Activated CD8-positive, alpha-beta memory T cell treated with anti-CD3 and anti-CD28 coated beads, Interleukin-2, amount 10 ng/mL, durations not matched to agents 7 days and 5 days (primary cell): ENCODE measurements at places on chromosomes 13 and 19. TPM values are rescaled to one million over a fixed set of nuclear protein-coding genes. Genes with fewer than 3 reads are reported as not detected.
A peak's percentile ranks its signal among the peaks of the same experiment; 100 is the strongest.

DNA sequence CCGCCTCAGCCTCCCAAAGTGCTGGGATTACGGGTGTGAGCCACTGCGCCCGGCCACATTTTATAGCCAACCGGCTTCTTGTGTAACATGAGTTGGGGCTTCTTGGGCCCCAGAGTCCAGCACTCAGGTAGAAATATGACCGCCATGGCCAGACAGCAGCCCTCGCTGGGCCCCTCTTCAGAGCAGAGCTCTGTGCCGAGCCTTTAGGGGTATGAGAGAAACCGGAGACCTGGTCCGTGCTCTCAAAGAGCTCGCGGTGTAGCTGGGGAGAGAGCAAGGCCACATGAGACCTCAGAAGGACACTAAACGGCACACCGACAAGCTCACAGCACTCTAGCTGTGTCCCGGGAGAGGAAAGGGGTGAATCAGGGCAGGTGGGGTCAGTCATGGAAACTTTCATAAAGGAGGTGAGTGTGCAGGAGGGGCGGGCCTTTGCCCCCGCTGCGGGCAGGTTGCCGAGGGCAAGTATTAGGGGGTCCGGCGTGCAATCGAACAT is 15.8 kb downstream of the ACTN4 start:
- no peak overlapping the region for H3K4me3 ChIP-seq
- no peak for DNase-seq
- H3K4me1 ChIP-seq, result peaks cover 82% of the 10 kb centered on the region

GRCh38 chr13:39765801-39766463 is 110.5 kb downstream of the COG6 start:
- H3K36me3 ChIP-seq, result no peaks in the 10 kb centered on the region
- H3K27ac ChIP-seq, result no peak overlapping the region
- no peak overlapping the region for H3K4me3 ChIP-seq
- H3K4me1 ChIP-seq, result no peaks in the 10 kb centered on the region
- no peaks in the 10 kb centered on the region for H3K27me3 ChIP-seq

DNA sequence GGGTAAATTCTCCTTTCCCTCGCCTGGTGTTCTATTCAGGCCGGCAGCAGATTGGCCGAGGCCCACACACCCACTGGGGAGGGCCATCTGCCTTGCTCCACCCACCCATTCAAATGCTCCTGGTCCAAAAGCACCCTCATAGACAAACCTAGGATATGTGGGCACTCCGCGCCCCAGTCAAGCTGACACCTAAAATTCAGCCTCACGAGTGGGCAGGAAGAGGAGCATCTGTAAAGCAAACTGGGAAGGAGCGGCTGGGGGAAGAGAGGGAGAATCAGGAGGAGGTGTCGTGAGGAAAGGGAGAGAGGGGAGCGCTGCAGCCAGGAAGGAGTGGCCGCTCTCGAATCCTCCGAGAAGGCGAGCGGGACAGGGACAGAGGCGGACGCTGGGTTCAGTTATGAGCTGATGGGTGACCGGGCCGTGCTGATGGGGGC is 136.9 kb downstream of the USP12 start:
- no peak overlapping the region for H3K27ac ChIP-seq
- H3K4me3 ChIP-seq, result no peak overlapping the region
- peak; percentile 34 for DNase-seq
- H3K27me3 ChIP-seq, result peaks cover 33% of the 10 kb centered on the region

The PTPRH gene
- not detected for total RNA-seq

The PSG6 gene
- total RNA-seq, result not detected

The NTN5 gene
- 0.64 TPM for total RNA-seq

- H3K27me3 ChIP-seq, result no peaks in the 10 kb centered on the region
- no peak overlapping the region for H3K4me3 ChIP-seq
Observed at GRCh38 chr19:55392820-55393761, 7.4 kb downstream of the RPL28 start.

- H3K36me3 ChIP-seq, result no peaks in the 10 kb centered on the region
- no peak overlapping the region for H3K4me3 ChIP-seq
- DNase-seq, result no peak
- H3K27ac ChIP-seq, result no peak overlapping the region
- peaks cover 25% of the 10 kb centered on the region for H3K27me3 ChIP-seq
Observed at GRCh38 chr13:98665638-98665995, 86.9 kb downstream of the SLC15A1 start.

- no peak overlapping the region for H3K4me3 ChIP-seq
- H3K27me3 ChIP-seq, result no peaks in the 10 kb centered on the region
- H3K27ac ChIP-seq, result no peak overlapping the region
Observed at GRCh38 chr13:105336706-105337576, 1198.5 kb downstream of the EFNB2 start.

The SPTBN4 gene
- 0.44 TPM for total RNA-seq

GRCh38 chr13:97883396-97883795 is 70.1 kb upstream of the IPO5 start:
- H3K4me3 ChIP-seq, result no peak overlapping the region
- H3K27me3 ChIP-seq, result peaks cover 2% of the 10 kb centered on the region
- H3K36me3 ChIP-seq, result no peaks in the 10 kb centered on the region
- H3K27ac ChIP-seq, result no peak overlapping the region
- H3K4me1 ChIP-seq, result no peaks in the 10 kb centered on the region

- no peaks in the 10 kb centered on the region for H3K27me3 ChIP-seq
- DNase-seq, result no peak
- no peaks in the 10 kb centered on the region for H3K4me1 ChIP-seq
- no peak overlapping the region for H3K4me3 ChIP-seq
- peaks cover 7% of the 10 kb centered on the region for H3K36me3 ChIP-seq
Observed at GRCh38 chr13:45219938-45220375, 19.1 kb upstream of the KCTD4 start.

GRCh38 chr19:22617614-22618320 is 16.4 kb upstream of the ZNF492 start:
- no peak overlapping the region for H3K4me3 ChIP-seq
